NAMALWA (cell line): ENCODE measurements at places on chromosomes 6 and 20.

- DNase-seq: no peak
These were observed 201.3 kb upstream of the DTNBP1 start for GRCh38 chr6:15864038-15864707.

- no peak for DNase-seq
These were observed 45.2 kb upstream of the OSTM1 start for GRCh38 chr6:108119769-108120141.

DNA sequence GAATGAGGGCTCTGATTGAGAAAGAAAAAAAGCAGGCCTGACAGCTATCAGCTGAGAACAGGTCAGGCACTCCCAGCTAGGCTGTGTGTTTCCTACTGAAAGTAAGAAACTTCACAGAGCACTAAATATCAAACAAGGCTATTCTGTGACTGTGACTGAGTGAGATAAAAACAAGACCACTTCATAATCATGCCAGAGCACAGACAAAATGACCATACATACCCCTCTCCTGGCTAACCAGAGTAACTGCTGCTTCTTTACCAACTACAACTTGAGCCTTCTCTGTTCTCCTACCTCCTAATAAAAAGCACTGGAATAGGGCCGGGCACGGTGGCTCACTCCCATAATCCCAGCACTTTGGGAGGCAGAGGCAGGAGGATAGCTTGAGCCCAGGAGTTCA, 6.8 kb upstream of the BTN1A1 start:
- peak; percentile 39 for DNase-seq

GRCh38 chr6:35146453-35146852, 5.3 kb upstream of the TCP11 start:
- DNase-seq: peak; percentile 59

DNA sequence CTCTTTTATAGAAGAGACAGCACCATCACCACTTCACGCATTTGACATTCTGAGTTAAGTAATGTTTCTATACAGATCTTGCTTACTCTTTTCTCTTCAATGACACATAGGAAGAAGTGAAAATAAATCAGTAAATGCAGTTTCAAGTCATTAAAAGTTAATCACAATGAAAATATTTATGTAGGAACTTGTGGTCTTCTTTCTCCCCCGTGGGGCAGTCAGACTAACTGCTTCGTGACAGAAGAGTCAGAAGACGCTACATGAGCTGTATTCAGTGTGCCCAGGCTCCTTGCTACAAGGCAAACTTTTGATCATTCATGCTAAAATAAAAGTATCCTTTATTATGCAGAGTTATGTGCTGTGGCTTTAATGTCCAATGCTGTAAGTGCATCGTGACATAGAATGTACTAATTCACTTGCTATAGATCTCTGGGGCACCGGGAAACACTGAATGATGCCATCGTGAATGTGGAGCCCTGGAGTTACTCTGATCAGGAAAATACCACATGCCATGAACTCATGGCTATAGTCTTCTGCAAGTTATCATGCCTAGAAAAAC, 117.8 kb upstream of the TRAF3IP2 start:
- DNase-seq: no peak
